CD4-positive, alpha-beta T cell treated with Interleukin-2 at 100 ng/mL for 4 hours (primary cell): ENCODE measurements at places on chromosomes 2 and 18.

DNA sequence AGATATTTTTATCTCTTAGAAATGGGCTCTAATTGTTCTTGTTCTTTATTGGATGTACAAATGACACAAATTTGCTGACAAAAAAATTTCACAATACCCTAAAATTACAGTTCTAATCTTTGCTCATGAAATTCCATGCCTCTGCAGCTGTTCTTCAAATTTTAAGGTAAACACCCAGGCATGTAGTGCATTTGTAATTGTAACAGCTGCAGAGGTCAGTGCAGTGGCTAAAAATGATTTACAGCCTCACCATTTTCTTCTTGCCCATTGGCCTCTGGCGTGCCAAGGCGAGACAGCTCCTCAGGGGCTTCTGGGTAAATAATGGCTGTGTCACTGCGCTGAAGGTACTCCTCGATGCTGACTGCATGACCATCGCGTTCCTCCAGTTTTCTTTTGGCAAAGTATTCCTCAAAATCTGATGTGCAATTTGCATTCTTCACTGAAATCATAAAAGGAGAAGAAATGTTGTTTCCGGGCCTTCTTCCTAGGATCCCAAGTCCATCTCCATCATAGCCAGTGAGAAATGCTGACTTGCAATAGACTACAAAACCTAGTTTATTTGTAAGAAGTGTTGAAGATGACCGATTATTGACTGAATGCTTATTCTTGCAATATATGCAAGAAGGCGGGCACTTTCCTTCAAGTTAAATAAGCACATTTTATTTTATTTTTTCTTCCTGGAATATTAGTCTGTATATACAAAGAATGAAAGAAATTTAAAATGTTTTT, 115.2 kb downstream of the ZEB2 start:
- DNase-seq: no peak

DNA sequence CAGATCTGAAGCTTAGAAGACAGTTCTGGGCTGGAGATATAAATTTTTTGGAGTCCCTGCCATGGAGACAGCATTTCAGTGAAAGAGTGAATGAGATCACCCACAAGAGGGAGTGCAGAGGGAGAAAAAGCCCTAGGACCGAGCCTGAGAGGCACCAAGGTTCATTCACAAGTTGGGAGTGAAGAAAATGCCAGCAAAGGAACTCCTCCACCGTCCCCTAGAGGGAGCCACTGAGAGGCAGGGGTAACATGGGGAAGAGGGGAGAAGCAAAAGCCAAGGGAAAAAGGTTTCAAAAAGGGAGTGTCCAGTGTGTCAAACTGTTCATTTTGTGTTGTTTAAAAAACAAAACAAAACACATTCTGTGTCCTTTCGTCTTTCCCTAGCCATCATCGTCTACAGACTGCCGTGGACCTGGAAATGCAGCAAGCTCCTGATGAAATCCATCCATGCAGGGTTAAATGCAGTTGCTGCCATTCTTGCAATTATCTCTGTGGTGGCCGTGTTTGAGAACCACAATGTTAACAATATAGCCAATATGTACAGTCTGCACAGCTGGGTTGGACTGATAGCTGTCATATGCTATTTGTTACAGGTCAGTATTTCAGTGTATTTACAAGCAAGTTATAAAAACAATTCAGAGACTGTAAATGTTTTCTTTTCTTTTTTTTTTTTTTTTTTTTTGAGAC, 19.1 kb downstream of the CYBRD1 start:
- DNase-seq: no peak

DNA sequence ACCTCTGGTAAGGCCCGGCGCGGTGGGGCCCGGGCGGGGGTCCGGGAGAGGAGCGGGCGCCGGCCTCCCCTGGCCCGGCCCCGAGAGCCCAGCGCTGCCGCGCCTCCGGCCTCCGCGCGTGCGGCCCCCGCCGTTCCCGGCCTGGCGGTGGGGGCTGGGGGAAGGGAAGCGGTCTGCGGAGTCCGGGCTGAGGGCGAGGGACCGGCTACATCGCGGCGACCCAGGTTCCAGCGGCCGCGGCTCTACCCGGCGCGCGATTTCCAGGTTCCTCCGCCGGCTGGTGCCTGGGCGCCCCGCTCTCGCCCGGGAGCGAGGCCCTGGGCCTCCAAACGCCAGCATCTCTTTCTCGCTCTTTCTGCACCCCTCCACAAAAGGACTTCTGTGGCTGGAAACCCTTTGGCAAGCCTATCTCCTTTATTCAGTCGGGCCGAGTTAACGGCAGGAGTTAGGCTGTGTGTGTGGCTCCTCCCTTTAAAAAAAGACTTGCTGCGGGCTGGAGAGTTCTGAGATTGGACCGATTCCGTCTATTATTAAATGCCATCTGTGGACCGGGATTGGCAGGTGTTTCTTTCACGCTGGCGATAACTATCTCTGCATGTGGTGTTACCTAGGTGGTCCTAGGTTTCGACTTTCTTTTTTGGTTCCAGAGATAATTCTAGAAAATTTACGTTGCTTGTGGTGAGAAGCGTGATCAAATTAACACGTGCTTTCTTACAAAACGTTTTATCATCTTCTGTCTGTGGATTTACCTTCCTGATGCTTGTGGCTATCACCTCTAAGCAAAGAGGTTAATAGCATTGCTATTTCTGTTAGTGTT, 592 bp downstream of the ME2 start:
- peak; percentile 35 for DNase-seq

- peak; percentile 73 for DNase-seq
Observed at GRCh38 chr2:101419096-101419663, 31.9 kb upstream of the CREG2 start.
